ENCODE measurements at places on chromosomes 2 and 18.
A peak's percentile ranks its signal among the peaks of the same experiment; 100 is the strongest.

- no peak for DNase-seq
Observed at GRCh38 chr18:69564602-69565001, 163.9 kb downstream of the DOK6 start.

DNA sequence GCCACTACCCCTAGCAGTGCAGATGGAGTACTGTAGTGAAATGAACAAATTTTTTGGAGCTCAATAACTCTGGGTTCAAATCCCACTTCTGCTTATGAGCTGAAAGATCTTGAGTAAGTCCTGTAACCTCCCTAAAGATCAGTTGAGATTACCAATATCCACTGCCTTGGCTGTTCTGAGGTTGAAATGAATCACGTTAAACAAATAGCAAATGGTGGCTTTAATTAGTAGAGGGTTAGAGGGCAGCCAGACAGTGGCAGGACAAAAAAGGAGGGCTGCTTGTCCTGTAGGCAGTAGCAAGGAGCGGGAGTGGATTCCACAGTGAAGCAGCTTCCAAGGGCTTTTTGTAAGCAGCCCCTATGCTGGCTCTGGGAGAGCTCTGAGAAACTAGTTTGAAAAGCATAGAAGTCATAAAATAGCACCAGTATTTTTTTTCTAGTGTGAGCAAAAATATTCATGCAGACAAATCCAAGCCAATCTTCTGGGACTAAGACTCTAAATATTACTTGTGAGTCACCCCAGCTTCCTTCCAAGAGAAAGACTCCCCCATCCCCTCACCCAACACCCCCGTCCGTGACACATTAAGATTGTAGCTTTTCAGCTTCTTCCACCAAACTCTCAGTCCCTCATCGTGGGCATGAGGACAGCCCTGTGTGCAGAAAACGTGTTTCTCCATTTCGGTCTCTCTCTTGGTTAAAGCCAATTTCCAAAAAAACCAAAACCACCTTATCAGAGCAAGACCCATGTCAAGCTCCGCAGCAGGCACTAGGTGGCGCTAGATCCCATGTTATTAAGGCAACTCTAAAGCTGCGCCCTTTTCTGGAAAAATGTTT is 123.5 kb upstream of the LGALSL start:
- DNase-seq: peak; percentile 83

GRCh38 chr2:175181877-175182308 is 383 bp upstream of the ATP5MC3 start:
- no peak for DNase-seq

DNA sequence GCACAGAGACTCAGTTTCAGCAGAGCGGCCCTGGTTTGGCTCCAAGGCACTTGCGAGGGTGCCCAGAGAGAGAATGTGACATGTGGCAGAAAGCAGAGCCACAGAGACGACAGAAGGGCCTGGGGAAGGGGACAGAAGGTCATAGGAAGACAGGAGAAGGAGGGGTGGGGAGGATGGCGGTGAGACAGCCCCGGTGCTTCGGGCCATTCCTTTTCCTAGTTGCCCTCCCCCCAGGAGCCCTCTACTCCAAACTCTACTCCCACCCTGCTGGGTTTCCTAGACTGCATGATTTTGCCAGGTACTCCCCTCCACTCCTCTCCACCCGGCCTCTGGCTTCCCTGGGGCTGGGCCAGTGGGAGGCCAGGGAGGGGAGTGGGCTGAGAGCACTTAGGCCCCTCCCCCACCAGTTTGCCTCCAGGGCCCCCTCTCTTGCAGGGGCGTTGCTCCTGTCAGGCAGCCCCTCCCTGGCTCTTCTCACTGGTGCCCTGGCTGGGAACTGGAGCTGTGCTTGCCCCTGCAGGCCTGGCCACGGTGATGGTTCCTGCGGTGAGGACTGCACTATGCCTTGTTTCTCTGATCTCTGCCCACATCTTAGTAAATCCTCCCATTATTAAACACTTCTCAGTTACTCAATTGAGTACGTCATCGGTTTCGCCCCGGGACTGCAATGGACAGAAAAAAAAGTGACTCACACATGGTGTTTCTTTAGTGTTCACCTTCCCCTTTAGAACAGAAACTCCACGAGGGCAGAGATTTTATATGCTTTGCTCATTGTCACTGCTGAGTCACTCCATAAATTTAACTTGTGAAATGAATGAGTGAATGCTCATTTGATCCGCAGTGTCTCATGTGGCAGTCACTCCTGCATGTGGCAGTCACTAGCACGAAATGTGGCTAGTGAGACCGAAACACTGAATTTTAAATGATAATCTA is 58.7 kb upstream of the SP3 start:
- peak; percentile 81 for DNase-seq

DNA sequence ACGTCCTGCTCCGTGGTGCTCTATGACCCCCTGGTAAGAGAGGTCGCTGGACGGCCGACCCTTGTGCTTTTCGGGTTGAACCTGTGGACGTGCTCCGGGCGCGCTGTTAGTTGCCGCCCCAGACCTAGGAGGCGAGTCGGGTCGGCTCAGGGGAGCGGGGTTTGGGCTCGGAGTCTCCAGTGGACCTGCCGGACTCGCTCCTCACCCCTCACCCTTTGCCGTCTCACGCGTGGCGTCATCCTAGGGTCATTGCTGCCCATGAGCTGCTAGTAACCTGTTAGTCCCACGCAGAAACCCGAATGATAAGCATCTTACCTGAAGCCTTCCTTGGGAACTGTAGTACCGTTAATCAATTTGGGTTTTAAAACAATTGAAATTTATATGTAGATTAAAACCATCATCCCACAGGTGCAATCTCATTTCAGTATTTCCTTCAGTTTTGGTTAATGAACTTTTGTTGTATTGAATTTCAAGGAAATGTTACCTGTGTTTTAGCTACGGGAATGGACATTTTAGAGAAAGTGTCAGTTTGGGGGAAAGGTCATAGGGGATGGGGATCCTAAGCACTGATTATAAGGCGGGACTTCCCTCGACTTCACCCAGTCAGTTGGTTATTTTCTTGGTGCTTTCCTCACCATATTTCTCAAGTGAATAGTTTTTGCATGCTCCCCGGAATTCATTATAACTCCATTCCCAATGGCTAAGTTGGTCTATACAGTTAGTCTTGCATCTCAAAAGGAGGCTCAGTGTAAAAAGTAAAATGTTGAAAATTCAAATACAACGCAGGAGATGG is 536 bp downstream of the ELP2 start:
- no peak for DNase-seq

DNA sequence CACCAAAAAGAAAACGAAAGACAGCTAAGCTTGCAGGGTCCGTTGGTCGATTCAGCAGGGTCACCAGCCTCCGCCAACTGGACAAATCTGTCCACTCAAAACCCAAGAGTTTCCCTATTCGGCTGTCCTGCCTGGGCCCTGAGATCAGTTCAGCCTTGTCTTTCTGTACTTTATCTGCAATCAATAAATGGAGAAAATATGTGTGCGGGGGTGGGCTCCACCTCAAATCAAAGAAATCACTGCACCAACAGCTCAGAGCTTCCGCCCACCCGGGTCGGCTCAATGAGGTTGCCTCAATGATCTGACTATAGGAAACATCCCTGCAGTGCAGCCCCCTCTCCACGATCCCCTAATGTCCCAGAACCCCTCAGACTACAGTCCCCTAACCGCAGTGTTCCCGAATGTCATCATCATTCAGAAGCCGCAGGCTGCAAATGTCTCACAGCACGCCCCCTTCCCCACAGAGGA is 447 bp downstream of the GGCX start:
- DNase-seq: no peak
